Stimulated activated CD4-positive, alpha-beta T cell treated with anti-CD3 and anti-CD28 coated beads, Interleukin-12 subunit alpha, Interleukin-12 subunit beta, amount 100 ng/mL, for 4 hours (primary cell): ENCODE measurements at places on chromosomes 4 and X.

DNA sequence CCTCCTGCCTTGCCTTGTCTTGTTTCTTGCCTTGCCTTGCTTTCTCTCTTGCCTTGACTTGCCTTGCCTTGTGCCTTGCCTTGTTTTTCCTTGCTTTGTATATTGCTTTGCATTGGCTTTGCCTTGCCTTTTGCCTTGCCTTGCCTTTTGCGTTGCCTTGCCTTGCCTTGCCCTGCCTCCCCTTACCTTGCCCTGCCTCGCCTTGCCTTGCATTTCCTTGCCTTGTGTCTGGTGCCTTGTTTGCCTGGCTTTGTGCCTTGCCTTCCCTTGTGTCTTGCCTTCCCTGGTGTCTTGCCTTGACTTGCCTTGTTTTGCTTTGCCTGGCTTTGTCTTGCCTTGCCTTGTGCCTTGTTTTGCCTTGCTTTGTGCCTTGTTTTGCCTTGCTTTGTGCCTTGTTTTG is 89.7 kb downstream of the TAB3 start:
- DNase-seq = no peak

- DNase-seq = no peak
Observed at GRCh38 chrX:103666202-103667107, 20.0 kb downstream of the MORF4L2 start.

GRCh38 chr4:185945906-185946305 is 123.0 kb upstream of the TLR3 start:
- DNase-seq = no peak

- no peak for DNase-seq
Observed at GRCh38 chr4:3660086-3660927, 105.9 kb upstream of the ADRA2C start.

GRCh38 chr4:76197971-76198410 is 15.6 kb downstream of the SCARB2 start:
- no peak for DNase-seq

GRCh38 chr4:55763996-55764395 is 55.6 kb upstream of the EXOC1L start:
- DNase-seq = no peak

DNA sequence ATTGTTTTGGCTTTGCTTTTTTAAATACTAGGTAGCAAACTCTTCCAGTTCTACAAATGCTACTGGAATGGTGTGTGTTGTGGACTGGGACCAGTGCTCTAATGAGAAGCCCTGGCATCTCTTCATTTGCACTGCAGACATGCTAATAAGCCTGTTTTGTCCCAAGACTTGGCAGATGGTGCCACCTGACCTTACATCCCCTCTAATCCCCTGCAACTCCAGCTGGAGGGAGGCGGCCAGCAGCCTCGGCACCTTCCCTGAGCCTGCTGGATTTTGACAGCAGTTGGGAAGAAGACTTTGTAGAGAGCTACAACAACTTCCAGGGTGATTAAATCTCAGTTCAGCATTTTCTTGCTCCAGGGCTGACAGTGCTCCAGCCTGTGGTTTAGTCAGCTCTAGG is 200.0 kb downstream of the DCLK2 start:
- no peak for DNase-seq

DNA sequence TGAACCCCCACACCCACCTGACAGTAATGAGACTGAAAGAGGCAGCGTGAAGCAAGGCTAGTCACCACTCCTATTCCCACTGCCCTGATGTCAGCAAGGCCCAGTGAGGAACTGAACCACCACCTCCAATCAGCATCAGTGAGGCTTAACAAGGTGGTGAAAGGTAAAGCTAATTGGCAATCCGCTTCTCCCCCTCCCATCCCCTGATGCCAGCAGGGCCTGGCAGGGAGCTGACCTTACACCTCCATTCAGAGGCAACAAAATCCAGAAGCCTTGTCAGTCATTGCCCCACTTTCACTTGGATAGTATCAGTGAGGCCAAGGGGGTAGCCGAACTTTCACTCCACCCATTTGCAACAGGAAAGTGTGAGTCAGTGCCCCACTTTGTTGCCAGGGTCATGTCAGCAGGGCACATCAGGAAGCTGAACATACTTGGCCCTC is 60.8 kb downstream of the AWAT2 start:
- no peak for DNase-seq

DNA sequence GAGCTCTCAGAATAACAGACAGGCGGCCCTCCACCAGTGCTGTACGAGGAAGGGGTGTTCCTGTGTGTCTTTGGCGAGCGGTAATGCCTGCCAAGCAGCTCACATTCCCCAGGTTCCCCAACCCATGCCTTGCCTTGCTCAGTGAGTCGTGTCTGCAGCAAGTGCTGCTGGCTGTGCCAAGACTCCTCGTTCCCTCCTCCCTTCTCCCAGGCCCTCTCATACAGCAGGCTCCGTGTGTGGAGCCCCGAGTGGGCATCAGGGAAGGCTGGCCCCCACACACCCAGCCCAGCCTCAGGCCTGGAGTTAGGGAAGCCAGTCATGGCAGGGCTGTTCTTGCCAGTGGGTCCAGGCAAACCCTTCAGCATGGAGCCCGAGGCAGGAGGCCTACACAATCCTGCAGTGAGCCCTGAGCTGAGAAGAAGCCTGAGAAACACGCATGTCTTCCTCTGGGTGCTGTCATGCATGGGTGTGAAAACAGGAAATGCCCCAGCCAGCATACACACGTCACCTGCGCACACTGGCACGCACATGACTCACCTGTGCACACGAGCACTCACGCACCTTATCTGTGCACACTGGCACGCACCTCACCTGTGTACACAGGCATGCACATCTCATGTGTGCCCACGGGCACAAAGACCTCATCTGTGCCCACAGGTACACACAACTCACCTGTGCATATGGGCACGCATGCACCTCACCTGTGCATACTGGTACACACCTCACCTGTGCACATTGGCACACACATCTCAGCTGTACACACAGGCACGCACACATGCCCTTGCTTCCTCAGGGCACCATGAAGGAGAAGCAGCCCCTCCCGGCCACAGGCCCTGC is 238.7 kb downstream of the DHRSX start:
- DNase-seq = no peak

DNA sequence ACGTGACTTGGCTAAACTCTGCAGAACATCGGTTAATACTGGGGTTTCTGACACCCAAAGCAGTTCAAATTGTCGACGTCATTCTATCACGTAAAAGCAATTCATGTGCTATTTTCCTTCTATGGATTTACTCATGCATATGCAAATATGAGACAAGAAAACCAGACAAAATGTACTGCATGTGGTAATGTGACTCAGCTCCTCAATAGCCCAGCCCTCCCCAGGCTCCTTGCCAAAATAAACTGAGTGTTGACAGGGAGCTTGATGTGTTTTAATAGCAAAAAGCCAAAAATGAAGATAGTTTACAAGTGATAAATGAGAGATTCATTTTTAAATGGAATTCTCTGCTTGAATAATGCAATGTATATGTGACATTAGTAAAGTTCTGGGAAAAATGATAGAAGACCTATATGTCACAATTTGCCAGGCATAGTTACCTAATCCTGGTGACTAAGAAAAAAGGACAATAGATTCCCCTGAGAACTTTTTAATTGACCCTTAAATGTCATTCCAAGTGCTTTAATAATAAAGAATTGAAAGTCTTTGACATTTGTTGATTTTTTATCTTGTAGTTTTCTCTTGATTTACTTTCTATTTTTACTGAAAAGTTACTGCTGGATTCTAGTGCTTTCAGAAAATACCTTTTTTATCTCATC is 1700.6 kb upstream of the TENM3 start:
- no peak for DNase-seq

GRCh38 chr4:114386637-114387233 is 211.9 kb upstream of the UGT8 start:
- no peak for DNase-seq

DNA sequence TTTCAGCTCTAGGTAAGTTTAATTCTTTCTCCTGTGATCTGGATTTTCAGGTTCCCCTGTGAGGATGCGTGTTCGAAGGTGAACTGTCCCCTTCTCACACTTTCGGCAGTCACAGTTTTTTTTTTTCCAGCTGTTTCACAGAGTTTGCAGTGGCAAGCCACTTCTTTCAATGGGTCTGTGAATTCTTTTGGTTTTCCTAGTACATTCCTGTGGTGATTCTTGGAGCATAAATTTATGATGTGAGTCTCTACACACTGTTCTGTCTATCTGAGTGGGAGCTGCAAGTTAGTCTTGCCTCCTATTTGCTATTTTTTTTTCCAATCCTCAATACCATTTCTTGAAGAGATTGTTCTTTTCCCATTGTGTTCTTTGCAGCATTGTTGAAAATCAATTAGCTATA is 595.5 kb downstream of the RAPGEF2 start:
- DNase-seq = no peak

DNA sequence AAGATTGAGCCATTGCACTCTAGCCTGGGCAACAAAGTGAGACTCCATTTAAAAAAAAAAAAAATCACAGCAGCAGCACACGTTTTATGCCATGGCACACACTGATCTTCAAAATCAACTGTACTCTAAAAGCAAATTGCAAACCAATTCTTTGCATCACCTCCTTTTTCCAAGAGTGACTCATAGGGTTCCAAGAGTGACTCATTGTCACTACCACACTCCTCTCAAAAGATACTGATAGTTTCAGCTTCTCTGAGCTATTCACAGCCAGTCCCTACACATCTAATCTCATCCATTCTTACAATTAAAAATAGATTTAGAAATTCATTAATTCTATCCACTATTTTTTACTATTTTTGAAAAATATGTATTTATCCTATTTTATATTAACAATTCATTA is 1494.9 kb upstream of the AGA start:
- no peak for DNase-seq

GRCh38 chr4:76458825-76459224 is 23.8 kb downstream of the SHROOM3 start:
- DNase-seq = no peak
